Head of caudate nucleus (tissue), 42 donors: ENCODE measurements at places on chromosomes 2 and 18.

DNA sequence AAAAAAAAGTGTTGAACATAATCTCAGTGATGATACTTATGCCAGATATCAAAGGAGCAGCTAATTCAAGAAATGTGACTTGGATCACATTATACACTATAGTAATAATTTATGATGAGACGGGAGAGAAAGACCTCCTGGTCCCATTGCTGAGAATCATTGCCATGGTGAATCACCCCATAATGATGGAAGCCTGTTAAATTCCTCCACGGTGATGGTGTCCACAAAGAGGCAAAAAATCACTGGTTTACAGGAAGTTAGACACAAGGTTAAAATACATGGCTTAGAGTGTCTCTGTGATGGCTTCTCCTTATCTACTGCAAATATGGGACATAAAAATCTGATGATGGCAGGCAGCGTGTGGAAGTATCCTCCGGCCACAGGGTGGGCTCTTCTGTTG lies 210.0 kb downstream of the CDH2 start:
- no peak for DNase-seq

- DNase-seq, result no peak
These were observed 83.1 kb downstream of the CTAGE1 start for GRCh38 chr18:22334567-22334966.

- no peak for DNase-seq
These were observed 16.3 kb upstream of the ATOH8 start for GRCh38 chr2:85737481-85737880.

GRCh38 chr2:63977904-63978303 lies 41.3 kb downstream of the VPS54 start:
- DNase-seq, result no peak

DNA sequence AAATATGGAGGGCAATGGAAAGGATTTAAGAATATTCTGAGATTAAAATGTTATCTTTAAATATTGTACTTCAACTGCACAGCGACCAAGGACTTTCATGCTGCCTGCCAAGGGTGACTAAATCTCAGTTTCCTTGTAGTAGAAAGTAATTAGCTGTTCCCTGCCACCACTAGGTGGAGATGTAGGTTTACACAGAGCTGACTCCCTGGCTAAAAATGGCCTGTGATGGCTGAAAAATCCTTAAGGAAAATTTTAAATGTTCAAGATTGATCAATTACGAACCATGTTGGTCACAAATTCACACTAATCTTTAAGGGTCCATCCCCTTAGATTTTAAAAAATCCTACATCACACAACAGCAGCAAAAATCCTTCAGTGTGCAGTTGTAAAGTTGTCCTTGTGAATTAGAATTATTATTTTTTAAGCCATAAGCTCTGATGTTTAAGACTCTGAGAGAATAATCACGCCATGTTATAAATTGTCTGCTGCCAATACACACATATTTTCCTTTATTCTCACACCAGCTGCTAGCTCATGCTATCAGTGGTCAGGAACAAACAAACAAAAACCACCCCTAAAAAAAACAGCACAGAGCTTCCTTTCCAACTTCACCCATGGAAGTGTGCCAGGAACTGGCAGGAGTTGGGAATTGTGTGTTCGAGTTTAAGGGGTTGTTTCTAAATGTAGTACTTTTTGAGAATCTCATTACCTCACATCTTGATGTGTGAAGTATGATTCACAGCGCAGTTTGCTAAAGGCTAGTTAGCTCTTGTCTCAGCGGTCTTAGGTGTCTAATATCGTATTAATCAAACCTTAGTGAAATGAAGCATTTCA lies 399.8 kb downstream of the TMEM182 start:
- DNase-seq, result peak; percentile 35

DNA sequence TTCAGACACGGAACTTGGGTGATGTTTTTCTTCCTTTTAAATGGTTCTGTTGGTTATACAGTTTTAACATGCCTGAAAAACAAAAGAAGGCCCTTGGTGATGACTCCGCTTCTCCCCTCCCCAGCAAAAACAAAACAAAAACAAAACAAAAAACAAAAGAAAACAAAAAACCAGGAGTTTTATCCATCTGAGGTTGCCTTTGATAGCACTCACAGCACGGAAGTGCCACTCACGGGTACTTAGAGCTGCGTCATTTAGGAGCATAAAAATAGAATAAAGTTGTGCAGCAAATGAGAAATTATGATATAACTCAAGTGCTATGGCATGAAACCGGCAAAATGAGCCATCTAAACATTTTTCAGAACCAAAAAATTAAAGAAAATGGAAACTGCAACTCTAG lies 57.7 kb downstream of the ZEB2 start:
- no peak for DNase-seq

DNA sequence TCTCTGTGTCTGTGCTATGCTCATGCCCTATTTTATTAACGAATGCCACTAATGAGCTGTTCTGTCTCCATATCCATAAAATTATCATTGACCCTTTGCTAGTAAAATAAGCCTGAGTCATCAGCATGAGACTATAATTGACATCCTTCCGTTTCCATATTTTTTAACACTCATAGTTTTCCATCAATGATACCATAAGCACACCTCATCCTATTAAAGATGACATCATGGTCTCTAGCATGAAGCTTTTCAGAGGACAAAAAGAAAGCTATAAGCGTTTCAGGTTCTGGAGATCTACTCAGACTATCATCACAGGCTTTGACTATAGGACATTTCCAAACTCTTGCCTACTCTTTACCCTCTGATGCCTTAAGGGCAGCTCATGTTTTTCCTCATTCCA lies 1.2 kb upstream of the DSC2 start:
- DNase-seq, result no peak

DNA sequence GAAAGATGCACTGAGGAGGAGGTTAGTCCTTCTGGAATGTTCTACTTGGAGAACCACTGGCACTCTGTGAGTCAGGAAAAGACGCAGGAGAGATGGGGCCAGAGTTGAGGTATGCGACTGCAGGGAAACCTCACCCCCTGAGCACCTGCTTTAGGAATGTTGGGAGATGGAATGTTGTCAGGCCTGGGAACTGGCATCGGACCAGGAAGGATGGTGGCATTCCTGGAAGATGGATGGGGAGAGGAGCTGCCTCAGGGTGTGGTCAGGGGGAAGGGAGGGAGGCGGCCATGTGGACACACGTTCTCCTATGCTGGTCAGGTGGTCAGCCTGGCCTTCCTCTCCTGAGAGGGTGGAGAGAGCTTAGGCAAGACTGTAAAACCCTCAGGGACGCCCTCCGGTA lies 146.3 kb downstream of the CELF4 start:
- DNase-seq, result no peak

GRCh38 chr2:11663427-11663826 lies 6.6 kb downstream of the NTSR2 start:
- DNase-seq, result no peak

GRCh38 chr2:237143676-237144440 lies 58.2 kb downstream of the COPS8 start:
- no peak for DNase-seq

DNA sequence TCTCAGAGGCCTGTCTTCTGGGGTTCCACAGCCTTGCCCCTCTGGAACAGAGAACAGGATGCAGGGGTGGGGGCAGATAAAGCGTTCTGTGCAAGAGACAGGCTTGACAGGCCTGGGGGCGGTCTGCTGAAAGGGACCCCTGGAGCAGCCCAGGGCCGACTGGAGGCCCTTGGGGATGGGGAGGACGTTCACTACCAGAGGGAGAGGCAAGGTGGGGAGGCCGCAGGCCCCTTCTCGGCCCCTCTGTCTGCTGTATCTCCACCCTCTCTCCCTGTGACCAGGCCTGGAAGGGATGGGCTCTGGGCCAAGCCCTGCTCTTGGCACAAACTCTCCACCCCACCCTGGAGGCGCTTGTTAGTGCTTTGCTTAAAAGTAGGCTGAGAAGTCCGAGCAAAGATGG lies 27.3 kb upstream of the INHBB start:
- DNase-seq, result no peak
